ENCODE measurements at places on chromosomes 3 and 15.

DNA sequence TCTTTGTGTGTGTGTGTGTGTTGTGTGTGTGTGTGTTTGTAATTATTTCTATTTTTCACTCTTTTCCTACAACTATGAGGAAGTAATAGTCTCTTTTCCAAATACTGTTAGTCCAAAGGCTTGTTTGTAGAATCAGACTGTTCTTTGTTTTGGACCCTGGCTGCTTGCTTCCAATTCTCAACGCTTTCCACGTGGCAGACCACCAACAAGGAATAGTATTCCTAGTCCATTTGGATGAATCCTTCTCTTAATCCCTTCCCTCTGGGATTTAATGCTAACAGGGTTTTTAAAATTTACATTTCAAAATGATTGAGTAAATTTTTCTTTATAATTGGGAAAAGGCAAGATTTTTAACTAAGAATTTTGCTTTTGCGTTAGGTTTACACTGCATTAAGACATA lies 62.7 kb downstream of the ADAMTSL3 start:
- DNase-seq = no peak

- no peak for DNase-seq
Measured at GRCh38 chr15:80832686-80833085, 53.5 kb downstream of the CEMIP start.

DNA sequence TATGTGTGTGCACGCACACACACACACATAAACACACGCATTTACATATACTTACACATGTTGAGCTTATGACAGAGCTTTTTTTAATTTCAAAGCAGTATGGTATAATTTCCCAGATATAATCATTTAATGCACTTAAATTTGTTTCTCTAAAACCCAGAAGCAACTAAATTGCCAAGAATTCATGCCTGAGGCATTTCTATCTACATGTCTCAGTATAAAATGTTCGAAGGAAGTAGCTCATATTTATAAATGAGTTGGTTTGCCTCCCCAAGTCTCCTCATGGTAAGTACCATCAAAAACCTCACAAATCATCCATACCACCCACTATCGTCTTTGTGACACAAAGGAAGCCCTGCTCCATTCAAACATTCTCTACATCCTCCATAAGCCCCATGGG lies 130.6 kb downstream of the RPL22L1 start:
- no peak for DNase-seq

- DNase-seq = no peak
Measured at GRCh38 chr15:68488966-68489365, 57.0 kb upstream of the ITGA11 start.

GRCh38 chr15:68481321-68481720 lies 49.4 kb upstream of the ITGA11 start:
- no peak for DNase-seq

DNA sequence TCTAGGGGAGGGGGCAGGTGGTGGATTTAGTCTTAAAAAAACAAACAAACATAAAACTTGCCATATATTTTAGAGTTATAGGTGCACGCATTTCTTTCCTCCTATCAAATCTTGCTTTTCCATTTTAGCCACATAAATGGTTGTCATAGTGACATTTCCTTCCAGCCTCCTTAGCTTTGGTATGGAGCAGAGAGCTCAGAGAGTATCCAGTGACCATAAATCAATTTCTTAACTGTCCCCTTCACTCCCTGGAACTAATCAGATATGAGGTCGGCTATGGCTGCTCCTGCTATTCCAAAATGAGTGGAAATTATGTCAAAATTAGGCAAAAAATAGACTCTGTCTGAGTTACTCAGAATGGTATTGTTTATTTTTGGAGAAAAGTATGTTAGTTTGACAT lies 164.5 kb downstream of the EBLN2 start:
- DNase-seq = no peak

GRCh38 chr15:81923561-81924350 lies 122.1 kb downstream of the MEX3B start:
- no peak for DNase-seq

DNA sequence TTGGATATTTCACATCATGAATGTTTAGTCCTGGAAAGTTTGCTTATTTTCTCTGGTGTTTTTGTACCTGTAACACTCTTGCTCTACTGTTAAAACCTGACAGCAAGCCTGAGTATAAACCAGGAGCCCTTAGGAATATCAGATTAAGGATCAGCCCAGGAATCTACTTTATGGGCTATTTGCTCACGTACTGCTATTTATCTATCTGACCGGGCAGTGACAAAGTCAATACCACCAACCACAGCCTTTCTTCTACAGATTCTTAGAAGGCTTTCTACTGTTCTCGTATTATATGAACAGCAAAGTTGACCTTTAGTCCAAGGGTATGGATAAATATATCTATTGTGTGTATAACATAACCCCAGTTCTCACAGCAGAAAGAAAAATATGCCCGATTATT lies 521.2 kb downstream of the RBMS3 start:
- no peak for DNase-seq

DNA sequence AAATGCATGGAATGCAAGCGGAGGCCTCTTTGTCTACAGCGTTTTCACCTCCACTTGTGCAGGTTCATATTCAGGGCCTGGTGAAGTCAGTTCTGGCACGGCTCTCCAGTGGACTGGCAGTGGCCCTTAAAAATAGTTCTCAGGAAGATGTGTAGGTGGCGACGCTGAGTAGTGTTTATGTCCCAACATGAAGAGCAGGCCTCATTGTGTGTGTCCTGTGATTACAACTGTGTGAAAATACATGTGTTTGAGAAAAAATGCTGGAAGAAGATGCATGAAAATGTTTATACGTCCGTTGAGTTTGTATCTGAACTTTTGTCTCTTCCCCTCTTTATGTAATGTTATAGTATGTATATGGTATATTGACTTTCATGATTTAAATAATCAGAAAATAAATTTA lies 7.2 kb downstream of the LIPC start:
- DNase-seq = peak; percentile 73

Data from MG63 (cell line).